ENCODE measurements at places on chromosomes 13 and 19.
A peak's percentile ranks its signal among the peaks of the same experiment; 100 is the strongest.

GRCh38 chr13:103287659-103288058, 221.4 kb upstream of the SLC10A2 start:
- no peak for DNase-seq

DNA sequence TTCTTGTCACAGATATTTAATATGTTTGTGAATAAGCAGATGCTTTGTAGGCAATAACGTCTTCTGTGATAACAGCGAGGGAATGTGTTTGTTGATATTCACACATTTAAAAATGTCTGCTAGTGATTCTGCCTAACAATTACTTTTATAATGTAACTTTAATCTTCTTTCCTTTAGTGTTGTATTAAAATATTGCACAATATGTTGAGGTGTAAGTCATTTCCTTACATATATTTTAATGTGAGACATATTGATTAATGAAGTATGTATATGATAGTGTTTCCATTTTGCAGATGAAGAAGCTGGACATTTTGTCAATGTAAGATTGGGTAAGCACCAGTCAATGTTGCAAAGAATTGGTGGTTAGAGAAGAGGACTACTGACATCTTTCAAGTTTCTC, 324.4 kb downstream of the SLITRK1 start:
- DNase-seq = no peak

GRCh38 chr13:41696163-41697003, 239.0 kb downstream of the RGCC start:
- no peak for DNase-seq

DNA sequence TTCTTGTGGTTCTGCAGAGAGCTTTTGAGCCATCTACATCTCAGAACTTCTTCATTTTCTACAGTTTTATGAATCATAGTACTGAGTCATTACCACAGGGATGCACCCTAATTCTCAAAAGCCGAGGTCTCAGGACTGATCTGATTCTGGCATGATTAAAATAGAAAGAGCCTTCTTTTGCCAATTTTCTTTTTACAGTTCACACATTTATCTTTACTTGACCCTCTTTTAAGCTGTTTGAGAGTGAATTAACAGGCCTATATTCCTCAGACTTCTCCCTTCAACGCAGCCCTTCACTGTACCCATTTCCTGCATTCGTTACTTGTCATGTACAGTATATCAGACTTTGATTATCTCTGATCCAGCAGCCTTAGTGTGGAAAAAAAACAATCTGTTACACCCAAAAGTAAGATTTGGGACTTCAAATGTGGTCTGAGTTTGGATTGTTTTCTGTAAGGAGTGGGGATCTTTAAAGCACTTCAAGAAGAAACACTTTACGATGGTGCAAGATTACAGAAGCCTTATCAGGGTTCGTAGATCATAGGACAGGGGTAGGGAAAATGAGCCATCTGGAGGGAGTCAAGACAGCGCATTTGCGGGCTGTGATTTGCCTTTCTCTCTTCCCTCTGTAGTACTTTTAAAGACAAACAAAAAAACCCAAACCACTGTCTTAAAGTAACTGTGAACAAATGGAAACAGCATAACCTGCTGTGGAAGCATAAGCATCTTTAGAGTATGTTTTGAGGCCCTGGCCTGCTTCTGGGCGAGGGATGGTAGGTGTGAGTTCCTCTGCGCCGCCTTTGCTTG, 15.3 kb upstream of the GPR183 start:
- peak; percentile 44 for DNase-seq

DNA sequence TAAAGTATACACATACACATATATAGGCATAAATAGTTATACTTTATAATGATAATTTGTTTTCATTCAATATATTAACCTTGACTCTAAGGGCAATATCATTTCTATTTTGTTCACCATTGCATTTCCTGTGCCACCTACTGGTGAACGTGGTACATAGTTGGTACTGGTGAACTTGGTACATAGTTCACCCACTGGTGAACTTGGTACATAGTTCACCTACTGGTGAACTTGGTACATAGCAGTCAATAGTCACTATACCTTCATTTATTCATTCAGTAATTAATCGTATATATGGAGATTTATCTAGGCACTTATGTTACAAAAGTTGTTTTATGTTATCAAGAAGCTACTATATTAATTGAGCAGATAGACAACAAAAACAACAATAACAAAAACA, 172.6 kb upstream of the ATXN8OS start:
- DNase-seq = no peak

DNA sequence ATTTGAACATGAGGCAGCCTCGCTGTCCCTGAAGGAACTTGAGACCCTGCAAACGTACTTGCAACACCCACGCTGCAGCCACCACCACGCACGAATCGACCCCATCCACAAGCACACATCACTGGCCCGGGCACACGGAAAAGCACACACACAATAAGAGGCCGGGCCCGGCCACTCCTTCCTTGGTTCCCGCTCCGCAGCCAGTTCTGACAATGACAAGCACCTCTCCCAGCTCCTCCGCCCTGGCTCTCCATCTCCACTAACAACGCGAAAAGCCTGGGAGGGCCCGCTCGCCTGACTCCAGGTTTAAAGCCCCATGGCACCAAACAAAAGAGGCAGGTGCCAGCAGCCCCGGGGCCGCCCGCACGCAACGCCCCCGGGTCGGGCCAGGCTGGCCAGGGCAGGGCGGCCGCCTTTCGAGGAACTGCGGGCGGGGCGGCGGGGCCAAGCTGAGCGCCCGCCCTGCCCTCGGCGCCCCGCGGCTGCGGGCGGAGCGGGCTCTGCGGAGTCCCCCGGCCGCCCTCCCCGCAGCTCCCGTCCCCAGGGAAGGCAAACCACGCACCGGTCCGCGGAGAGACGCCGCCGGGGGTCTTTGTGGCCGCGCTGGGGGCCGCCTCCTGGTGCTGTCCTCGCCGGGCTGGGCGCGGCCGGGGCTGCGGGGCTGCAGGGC, 495 bp downstream of the DCLK1 start:
- DNase-seq = peak; percentile 28

GRCh38 chr19:10372690-10373089, 7.7 kb downstream of the TYK2 start:
- DNase-seq = no peak

GRCh38 chr13:20428666-20429644, 96.7 kb downstream of the CRYL1 start:
- DNase-seq = no peak

GRCh38 chr13:90518417-90518816, 829.1 kb upstream of the MIR17HG start:
- peak; percentile 51 for DNase-seq

- peak; percentile 95 for DNase-seq
Observed at GRCh38 chr19:37334179-37335071, 36.5 kb upstream of the ZNF527 start.

- DNase-seq = no peak
Observed at GRCh38 chr13:75405976-75406703, 75.8 kb downstream of the TBC1D4 start.

- peak; percentile 32 for DNase-seq
Observed at GRCh38 chr13:75633285-75633684, 2.8 kb upstream of the LMO7 start.

- peak; percentile 93 for DNase-seq
Observed at GRCh38 chr19:13053761-13054625, 48.7 kb downstream of the LYL1 start.

DNA sequence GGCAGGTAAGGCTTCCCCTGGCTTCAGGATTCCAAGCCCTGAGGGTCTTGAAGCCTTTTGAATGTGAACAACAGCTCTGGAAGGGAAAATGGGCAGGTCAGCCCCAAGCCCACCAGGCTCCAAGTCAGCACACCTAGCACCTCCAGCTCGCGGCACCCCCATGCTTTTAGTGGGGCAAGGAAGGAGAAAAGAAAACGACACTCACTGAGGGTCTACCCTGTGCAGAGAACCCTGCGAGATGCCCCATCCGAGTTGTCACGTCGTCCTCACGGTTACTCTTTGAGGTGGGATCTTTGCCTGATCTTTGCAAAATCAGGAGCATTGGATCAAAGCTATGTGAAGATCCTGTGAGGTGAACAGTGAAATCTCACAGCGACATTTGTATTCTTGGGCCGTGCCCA, 5.7 kb upstream of the F10 start:
- no peak for DNase-seq

DNA sequence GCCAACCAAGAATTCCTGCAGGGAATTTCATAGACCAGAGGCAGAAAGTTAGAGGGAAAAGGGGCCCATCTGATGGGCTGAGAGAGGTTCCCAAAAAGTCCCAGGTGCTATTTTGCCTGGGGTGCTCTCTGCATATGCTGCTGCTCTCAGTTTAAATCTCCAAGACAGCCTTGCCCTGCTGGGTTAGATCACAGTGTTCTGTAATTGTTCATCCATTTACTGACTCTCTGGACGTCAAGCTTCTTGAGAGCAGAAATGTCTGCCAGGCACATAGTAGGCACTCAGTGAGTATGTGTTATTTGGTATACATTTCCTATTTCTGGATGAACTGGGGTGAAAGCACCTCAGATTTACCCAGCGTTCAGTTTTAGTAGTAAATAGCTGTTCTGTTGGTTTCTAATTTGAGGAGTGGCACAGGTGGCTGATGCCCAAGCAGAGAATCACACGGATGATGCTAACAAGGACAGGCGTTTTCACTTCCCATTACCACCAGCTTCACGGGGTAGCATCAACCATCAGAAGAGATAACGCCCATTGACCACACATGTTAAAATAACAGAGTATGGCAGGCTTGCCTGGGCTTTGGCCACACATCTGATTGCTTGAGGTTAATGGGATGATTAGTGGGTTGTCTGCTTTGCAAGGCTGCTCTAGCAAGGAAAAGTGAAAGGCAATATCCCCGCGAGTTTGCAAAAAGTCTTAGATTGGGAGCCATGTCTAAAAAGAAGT, 161.1 kb downstream of the SLC7A1 start:
- no peak for DNase-seq

DNA sequence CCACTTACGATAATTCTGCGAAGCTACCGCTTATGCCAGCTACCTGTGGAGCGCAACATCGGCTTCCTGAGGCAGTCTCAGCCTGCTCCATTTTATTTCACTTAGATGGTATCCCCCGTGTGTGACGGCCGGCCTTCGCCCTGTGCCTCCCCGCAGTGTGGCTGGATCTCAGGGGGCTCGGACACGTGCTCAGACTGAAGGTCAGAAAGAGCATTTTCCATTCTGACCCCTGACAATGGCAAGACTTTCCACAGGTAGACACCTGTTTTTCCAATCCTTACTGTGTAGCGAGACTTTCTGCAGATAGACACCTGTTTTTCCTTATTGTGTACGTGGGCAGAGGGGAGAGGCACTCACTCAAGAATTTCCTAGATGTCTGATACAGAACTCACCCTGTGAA, 52.7 kb downstream of the ATP11A start:
- no peak for DNase-seq

DNA sequence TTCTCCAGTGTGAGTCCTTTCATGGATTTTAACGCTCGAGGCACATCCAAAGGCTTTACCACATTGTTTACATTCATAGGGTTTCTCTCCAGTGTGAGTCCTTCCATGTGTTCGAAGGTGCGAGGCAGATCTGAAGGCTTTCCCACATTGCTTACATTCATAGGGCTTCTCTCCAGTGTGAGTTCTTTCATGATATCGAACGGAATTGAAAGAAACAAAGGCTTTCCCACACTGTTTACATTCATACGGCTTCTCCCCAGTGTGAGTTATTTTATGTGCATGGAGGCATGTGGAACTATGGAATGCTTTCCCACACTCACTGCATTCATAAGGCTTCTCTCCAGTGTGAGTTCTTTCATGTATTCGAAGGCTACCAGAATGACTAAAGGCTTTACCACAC, 5.2 kb upstream of the ZNF20 start:
- DNase-seq = no peak

GRCh38 chr13:35157143-35157755, 215.2 kb downstream of the NBEA start:
- DNase-seq = peak; percentile 47

DNA sequence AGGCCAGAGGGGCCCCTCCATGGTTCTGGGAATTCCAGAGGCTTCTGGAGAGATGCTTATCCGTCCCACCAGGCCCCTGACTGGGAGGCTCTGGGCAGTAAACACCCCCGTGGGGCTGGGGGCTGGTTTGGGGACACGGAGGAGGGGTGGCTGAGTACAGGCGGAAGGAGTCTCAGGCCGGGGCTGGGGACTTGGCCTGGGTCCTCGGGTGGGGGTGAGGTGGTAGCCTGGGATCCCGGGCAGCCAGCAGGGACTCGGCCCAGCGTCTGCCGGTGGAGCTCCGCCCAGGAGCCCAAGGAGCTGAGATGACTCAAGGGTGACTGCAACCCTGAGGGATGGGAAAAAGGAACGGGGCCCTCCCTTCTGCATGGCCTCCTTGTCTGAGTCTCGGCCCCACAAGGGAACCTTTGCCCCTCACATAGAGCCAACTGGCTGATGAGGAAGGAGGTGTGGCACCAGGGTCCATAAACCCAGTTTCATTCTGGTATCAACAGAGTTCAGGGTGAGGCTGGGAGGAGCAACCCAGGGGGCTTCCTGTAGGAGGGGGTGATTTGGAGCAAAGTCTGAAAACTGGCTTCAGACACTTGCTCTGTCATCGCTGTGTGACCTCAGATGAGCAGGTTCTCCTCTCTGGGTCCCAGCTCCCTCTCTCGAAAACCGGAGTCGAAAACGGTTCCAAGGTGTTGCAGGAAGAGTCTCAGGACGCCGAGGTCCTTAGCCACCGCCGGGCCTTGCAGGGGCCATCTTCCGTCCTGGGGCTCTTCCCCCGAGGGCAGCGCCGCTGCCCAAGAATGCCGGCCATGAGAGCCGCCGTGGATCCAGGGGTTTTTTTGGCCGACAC, 809 bp downstream of the MISP start:
- no peak for DNase-seq

Measured in lung (tissue), 17 donors.